ENCODE measurements at places on chromosomes 3 and 15.

- DNase-seq: no peak
Measured at GRCh38 chr3:36416599-36416998, 36.3 kb downstream of the STAC start.

DNA sequence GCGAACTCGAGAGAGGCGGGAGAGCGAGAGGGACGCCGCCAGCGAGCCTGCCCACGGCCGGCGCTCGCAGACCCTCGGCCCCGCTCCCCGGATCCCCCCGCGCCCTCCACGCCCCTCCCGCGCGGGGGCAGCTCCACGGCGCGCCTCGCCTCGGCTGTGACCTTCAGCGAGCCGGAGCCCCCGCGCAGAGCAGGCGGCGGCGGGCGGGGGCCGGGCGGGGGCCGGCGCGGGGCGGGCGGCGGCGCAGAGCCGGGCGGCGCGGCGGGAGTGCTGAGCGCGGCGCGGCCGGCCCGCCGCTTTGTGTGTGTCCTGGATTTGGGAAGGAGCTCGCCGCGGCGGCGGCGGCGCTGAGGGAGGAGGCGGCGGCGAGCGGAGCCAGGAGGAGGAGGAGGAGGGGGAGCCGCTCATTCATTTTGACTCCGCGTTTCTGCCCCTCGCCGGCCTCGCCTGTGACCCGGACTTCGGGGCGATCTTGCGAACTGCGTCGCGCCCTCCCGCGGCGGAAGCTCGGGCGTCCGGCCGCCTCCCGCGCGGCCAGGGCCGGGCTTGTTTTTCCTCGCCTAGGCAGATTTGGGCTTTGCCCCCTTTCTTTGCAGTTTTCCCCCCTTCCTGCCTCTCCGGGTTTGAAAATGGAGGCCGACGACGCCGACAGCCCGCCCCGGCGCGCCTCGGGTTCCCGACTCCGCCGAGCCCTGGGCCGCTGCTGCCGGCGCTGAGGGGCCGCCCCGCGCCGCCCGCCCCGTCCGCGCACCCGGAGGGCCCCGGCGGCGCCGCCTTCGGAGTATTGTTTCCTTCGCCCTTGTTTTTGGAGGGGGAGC is 524 bp downstream of the IGF1R start:
- DNase-seq: peak; percentile 57

GRCh38 chr3:182957676-182958266 is 22.6 kb downstream of the DCUN1D1 start:
- DNase-seq: no peak

GRCh38 chr3:128173849-128174248 is 20.6 kb downstream of the EEFSEC start:
- no peak for DNase-seq

GRCh38 chr3:193947596-193947995 is 188.4 kb upstream of the HES1 start:
- no peak for DNase-seq

DNA sequence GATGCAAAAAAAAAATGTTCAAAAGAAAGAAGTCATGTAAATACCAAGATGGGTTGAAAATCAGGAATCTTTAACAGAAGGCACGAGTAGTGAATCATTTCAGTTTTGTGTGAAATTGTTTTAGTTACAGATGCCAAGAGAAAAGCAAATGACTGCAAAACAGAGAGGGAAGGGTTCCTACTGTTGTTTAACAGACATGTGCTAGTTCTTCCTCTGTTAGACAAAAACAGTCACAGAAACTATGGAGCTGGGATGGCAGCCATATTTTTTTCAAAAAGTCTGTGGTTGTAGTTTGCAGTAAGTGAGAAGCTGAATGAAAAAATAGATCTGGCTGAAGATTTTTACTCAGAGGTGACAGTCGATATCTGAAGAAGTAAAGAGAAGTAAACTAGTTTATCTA is 511.9 kb downstream of the ZIC1 start:
- DNase-seq: no peak

DNA sequence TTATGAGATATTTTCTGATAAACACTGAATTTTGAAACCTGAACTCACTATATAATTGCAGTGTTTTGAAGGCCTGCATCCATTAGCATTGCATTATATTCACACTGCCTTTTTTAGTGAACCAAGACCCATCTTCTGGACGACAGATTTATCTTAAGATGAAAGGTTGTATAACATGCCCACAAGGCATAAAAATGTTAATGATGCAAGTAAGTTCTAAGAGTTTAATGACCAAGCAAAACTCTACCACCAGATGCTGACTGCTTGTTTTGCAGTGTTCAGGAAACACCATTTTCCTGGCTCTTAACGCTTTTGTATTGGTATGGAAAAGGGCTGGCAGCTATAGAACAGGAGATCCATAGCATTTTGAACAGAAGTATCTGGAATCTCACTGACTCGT is 46.1 kb downstream of the USP50 start:
- no peak for DNase-seq

DNA sequence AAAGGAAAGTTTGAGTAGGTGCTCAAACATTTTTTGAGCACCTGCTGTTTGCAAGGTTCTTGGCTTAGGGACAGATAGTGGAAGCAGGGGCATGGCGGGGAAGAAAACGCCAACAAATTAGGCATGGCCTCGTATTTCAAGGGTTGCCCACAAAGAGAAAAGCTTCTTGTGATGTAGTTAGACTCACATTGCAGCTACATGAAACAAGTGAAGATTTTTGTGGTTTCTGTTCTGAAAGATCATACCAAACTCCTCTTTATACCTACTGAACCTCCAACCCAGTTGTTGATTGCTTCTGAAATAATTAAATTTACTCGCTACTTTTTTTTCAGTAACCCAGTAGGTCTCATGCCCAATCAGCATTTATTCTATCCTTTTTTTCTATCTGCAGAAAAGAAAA is 23.5 kb upstream of the RARB start:
- no peak for DNase-seq

- DNase-seq: no peak
Measured at GRCh38 chr15:66886686-66887273, 178.6 kb upstream of the SMAD3 start.

- no peak for DNase-seq
Measured at GRCh38 chr3:171383206-171384018, 76.8 kb downstream of the TNIK start.

DNA sequence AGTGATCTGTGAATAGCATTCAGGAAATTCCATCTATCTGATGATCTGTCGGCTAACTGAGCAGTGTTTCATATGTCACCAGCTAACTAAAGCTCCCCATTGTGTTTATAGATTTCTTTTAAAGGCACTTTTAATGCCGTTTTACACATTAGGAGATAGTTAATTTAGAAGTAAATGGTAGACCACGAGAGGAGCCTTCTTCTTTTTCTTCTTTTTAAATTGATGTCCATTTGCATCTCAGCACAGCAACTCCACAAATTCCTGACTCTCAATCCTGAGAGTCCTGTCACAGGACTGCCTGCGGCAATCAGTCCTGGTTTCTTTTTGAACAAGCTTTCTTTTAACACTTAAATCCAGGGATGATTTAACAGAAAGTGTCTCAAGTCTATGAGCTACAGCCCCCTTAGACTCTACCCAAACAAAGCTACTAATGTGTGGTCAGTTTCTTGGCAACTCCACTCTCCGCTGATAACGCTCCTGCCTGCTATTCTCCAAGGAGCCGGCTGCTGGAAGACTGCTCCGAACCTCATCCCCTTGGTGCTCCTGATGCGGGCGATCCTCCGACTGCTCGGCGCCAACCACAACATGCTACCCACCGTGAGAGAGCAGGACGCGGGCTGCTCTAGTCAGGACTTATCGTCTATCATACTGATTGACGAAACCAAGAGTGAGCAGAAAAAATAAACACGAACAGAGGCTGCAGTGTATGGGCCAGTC is 421.4 kb downstream of the MECOM start:
- no peak for DNase-seq

GRCh38 chr3:12467746-12468145 is 16.5 kb upstream of the TSEN2 start:
- DNase-seq: no peak

DNA sequence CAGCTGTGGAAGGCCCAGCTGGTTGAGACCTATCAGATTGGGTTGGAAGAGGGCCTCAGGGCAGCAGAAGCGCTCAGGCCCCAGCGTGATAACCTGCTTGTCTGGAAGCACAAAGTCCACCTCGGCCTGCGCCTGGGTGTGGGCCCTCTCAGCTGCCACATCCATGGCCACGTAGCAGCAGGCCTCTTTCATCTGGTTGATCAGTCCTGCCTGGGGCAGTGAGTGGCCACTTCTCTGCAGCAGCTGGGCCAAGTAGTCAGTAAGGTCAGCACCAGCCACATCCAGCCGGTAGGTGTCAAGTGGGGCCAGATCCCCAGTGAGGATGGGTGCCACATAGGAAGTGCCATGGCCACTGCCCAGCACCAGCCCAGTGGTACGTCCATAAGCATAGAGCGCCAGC is 3.9 kb upstream of the CAMKV start:
- no peak for DNase-seq

- no peak for DNase-seq
Measured at GRCh38 chr3:188486952-188487351, 333.0 kb downstream of the LPP start.

- no peak for DNase-seq
Measured at GRCh38 chr15:99995543-99995942, 262.3 kb upstream of the LYSMD4 start.

DNA sequence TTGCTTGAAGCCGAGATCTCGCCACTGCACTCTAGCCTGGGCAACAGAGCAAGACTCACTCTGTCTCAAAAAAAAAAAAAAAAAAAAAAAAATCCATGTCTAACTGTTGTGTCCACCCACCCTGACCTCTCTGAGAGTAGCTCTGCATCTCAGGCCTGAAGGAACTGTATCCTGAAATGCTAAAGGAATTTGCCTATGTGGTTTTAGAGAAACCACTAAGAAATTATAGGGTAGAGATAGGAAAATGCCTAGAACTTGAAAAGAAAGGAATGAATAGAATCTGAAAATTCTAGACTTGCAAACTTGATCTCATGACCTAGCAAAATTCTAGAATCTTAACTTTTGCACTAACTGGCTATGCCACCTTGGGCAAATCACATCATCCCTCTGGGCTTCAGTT is 217.5 kb upstream of the ROPN1 start:
- DNase-seq: no peak

DNA sequence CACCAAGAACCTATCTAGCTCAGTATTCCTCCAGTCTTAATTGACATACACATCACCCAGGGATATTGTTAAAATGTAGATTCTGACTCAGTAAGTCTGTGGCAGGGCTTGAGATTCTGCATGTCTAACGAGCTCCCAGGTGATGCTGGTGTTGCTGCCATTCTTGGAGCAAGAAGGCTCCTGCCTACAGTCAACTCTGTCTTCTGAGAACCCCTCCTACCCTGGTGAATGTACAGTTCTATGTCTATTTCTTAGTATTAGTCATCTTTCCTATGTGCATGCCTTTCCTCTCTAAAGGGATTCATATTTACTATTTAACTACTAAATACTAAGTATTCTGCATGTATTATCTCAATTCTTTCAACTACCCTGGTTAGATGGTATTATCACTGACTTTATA is 268.7 kb downstream of the EDEM1 start:
- no peak for DNase-seq

GRCh38 chr3:167106456-167106855 is 273.6 kb downstream of the ZBBX start:
- DNase-seq: no peak

DNA sequence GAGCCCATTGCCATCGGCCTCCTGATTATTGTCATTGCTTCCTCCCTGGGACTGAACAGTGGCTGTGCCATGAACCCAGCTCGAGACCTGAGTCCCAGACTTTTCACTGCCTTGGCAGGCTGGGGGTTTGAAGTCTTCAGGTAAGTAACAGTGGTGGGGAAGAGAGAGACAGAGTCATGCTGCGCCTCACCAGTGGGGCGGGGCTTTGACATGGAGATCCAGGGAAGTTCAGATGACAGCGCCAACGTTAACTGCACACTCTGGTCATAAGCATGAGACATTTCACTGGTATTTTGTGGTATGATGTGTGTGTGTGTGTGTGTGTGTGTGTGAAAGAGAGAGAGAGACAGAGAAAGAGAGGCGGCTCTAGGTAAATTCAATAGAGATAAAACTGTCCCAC is 41.0 kb downstream of the AQP9 start:
- DNase-seq: no peak

GRCh38 chr3:130621824-130622223 is 104.8 kb downstream of the COL6A6 start:
- DNase-seq: no peak

GRCh38 chr3:33467786-33468185 is 27.6 kb upstream of the UBP1 start:
- no peak for DNase-seq

DNA sequence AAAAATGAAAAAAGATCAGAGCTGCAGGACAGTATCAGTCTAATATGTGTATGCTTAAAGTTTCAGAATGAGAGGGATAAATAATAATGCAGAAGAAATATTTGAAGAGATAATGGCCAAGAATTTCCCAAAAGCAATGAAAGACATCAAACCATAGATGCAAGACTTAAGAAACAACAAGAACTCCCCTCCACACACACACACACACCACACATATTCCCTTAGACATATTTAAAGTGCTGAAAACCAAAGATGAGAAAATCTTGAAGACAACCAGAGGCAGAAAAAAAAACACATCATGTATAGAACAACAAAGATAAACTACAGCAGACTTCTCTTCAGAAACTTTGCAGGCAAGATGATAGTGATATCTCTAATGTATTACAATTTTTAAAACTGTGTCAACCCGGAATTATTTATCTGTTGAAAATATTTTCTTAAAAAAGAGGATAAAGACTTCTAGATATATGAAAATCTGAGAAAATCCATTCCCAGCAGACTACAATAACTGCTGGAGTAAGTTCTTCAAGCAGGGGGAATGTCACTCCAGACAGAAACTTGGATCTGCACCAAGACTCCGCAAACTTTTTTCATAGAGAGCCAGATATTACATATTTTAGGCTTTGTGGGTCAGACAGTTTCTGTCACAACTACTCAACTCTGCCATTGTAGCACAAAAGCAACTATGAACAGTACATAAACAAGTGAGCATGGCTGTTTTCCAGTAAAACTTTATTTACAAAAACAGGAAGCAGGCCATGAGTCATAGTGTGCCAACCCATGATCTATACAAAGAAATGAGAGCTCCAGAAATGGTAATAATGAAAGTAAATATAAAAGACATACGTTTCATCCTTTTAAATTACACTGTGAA is 223.4 kb upstream of the CGNL1 start:
- peak; percentile 8 for DNase-seq

GRCh38 chr3:1190569-1190968 is 97.7 kb downstream of the CNTN6 start:
- DNase-seq: no peak

DNA sequence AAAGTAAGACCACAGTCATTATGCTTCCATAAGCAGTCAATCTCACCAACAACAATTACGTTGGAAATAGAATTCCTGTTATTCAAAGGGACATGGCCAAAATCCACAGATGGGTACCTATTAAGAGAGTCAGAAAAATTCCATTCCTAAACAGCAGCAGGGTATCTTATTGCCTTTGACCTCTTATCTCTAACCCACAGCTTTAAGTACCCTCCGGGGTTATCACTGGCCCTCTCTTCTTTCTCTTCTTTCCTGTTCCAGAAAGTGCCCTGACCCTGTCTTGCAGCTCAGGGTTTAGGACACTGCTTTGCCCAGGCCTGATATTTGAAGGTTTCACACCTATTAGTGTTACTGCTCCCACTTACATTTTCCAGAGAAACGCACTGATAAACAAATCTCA is 428.7 kb downstream of the TBC1D5 start:
- no peak for DNase-seq

- peak; percentile 15 for DNase-seq
Measured at GRCh38 chr15:41695750-41696436, 35.7 kb downstream of the MGA start.

- no peak for DNase-seq
Measured at GRCh38 chr15:39869858-39870515, 50.1 kb downstream of the GPR176 start.

GRCh38 chr3:107238787-107239186 is 138.5 kb upstream of the CCDC54 start:
- no peak for DNase-seq

GRCh38 chr3:193897288-193897687 is 238.7 kb upstream of the HES1 start:
- no peak for DNase-seq

Data from GM06990 (cell line).